ENCODE measurements at places on chromosomes 2 and 18.

DNA sequence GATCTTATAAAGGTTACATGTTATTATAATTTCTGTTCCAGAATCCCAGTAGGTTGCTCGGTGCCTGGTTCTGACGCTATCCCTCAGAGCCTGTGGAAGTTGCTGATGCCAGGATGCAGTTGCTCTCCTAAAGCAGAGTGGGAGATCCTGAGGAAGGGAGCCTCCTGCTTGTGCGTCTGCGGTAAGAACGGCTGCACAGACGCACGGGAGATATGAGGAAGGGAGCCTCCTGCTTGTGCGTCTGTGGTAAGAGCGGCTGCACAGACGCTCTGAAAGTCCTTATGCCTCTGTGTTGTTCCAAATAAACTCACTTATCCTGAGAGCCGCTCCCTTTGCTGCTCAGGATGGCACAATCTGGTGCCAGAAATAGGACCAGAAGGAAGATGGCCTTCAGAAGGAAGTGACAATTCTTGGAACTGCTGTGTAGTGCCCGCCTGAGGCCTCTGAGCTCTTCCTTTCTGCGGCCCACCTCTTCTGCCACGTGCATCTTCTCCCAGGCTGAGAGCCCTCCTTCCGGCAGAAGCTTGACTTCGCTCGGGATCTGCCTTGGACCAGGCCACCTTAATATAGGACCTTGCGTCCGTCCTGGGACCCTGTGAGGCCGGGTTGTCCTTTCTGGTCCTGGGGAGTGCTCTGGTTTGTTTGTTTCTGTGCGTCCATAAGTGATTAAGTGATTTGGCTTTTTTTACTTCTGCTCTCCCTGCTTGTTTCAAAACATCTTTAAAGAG is 89.5 kb downstream of the RTP5 start:
- no peak for DNase-seq

GRCh38 chr2:58540681-58541080 is 299.6 kb upstream of the FANCL start:
- DNase-seq: no peak

DNA sequence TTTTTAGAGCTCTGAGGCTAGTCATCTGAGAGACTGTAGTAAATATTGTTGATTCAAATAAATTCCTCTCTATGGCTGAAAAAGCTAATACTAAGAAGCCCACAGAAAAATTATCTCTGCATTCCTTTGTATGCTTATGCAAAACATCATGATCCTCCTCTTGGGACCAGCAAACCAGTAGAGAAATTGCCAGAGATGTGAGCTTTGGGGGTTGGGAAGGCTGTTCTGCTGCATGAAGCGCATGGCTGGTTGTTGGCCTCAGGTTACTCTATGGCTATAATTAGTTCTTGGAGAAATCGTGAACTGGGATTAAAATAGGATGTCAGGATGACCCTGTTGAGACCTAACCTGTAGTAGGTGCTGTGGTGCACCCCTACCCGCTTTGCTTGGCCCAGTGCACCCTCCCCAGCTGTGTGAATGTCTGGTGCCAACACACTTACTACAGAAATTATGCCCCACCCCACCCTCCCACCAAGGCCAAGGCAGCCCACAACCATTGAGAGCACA is 35.5 kb upstream of the C1D start:
- DNase-seq: no peak

GRCh38 chr2:193336781-193337180 is 1142.0 kb upstream of the TMEFF2 start:
- DNase-seq: no peak

DNA sequence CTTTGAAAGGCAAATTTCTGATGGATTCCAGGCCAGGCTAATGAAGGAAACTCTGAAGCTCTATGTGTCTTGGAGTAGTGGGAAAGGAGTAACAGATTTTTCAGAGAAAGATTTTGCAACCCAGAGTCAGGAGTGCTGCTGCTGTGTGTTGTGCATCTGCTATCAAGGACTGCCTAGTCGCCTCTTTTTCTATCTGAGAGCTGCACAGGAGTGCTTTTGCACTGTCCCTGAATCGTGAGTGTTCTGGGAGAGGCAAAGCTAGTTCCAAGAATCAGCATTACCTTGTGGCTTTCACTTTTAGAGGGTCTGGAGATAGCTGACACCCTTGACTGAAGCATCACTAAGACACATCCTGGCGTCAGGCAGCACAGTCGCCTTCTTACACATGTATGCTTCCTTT is 336.4 kb downstream of the PARD3B start:
- no peak for DNase-seq

DNA sequence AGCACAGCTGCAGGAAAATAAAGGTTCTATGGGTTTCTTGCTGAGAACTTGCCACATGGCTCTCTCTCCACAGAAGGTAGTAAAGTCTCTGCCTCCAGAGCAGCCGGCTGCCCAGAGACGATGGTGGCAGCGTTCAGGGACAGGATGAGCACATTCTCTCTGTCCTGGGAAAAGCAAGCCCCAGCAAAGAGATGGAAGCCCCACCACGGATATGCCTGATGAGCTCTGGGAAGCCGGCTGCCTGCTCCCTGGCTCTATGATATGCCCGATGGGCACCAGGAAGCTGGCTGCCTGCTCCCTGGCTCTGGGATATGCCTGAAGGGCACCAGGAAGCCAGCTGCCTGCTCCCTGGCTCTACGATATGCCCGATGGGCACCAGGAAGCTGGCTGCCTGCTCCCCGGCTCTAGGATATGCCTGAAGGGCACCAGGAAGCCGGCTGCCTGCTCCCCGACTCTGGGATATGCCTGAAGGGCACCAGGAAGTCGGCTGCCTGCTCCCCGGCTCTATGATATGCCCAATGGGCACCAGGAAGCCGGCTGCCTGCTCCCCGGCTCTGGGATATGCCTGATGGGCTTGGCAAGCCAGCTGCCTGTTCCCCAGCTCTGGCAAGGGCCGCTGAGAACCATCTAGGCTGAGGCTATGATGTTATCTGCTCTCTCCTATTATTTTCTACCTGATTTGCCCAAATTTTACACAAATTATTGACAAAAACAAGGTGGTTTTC is 21.5 kb upstream of the SNTG2 start:
- DNase-seq: no peak

DNA sequence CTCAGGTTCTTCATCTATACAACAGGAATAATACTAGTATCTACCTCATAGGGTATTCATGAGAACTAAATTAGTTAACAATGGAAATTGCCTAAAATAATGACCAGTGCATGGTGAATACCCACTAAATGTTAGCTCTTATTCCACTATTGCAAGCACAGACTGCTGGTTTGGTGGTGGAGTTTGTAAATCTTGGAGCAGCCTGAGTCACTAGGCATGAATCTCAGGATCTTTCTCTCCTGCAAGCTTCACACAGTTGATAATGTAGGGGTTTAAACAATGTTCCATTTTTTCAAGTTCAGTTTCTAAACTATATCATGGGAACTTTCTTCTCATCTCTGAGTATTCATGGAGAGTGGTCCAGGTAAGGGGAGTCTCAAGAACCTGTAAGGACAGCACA is 84.0 kb downstream of the OSR1 start:
- no peak for DNase-seq

- DNase-seq: peak; percentile 61
These were observed 50.8 kb downstream of the NCK2 start for GRCh38 chr2:105795575-105795934.

DNA sequence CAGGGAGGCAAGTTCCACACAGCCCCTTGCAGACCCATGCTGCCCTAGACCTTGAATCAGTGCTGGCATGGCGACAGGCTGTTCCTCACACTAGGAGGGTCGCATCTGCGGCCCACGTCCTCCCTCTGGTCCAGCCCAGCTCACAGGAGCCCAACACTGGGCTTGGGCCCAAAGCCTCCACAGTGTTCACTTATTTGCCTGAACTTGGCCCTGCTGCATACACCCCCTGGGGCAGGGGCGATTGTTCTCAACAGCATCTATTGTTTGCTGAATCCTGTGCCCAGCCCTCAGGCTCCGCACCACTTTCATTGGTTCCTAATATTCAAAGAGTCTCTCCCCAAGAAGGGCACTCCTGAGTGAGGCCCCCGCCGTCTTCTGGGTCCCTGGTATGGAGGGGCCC is 90.7 kb downstream of the ZBTB7C start:
- DNase-seq: peak; percentile 96

DNA sequence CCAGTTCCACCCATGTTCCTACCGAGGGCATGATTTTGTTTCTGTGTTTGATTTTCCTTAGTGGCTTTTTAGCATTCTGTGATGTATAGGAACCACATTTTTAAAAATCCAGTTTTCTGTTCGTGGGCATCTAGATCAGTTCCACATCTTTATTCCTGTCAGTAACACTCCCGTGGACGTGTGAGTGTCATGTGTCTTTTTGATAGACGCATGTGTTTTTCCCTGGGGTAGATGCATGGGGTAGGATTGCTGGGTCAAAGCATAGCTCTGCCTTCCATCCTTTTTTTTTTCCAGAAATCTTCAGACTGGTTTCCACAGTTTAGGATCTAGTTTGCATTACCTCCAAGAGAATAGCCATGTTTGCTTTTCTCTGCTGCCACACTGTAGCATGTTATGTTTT is 38.7 kb downstream of the CCDC74A start:
- DNase-seq: no peak

DNA sequence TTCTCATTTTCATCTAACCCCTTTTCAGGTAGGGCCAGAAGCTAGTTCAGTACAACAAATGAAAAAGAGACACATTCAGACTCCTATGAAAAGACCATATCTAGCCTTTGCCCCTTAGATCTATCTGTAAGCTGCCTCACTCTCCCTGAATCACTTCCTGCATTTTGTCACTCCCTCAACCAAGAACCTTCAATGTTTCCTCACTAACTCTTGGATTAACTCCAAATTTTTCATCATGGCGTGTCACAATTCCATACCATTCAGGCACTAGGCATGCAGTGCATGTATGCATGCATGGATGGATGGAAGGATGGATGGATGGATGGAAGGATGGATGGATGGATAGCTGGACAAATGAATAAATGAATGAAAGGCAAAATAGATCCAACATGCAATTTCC is 356.9 kb downstream of the TNS1 start:
- no peak for DNase-seq

GRCh38 chr2:241456546-241456945 is 51.8 kb downstream of the STK25 start:
- DNase-seq: no peak

DNA sequence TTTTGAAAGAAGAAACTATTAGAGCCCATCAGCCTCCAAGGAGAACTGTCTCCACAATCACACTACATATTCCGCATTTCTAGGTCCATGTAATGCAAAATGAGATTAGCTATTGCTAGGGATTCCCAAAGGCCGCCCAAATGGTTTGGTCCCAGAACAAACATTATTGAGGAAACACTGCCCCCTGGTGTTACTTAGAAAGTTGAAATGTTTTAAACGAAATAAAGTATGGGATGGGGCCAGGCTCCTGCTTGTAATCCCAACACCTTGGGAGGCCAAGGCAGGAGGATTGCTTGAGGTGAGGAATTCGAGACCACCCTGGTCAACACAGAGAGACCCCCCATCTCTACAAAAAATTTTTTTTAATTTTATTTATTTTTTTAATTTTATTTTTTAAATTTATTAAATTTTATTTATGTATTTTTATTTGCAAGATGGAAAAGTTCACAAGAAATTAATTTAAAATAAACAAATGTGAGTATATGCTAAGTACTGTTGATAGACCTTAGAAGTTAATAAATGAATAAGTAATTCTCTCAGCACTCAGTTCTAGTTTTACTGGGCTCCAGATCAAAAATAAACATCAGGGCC is 5.5 kb downstream of the NHEJ1 start:
- DNase-seq: peak; percentile 89

- DNase-seq: no peak
These were observed 254.7 kb downstream of the MREG start for GRCh38 chr2:215758691-215759090.

- peak; percentile 81 for DNase-seq
These were observed 3.9 kb upstream of the ERMN start for GRCh38 chr2:157329524-157329923.

DNA sequence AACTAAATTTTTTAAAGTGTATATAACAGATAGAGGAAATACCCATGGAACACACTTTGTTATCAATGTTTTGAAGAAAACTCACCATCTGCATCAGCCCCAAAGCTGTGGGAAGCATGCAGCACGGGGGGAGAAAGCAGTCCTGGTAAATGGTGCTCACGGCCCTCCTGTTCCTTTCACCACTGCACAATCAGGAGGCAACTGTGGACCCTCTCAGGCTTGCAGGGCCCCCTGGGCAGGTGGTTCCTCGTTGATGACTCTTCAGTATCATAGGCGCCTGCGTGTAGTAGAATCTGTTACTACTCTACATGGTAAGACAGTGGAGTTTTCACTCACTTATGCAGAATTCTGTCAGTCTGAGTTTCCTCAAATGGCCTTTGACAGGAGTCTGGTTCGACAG is 4.9 kb upstream of the CNDP1 start:
- no peak for DNase-seq

DNA sequence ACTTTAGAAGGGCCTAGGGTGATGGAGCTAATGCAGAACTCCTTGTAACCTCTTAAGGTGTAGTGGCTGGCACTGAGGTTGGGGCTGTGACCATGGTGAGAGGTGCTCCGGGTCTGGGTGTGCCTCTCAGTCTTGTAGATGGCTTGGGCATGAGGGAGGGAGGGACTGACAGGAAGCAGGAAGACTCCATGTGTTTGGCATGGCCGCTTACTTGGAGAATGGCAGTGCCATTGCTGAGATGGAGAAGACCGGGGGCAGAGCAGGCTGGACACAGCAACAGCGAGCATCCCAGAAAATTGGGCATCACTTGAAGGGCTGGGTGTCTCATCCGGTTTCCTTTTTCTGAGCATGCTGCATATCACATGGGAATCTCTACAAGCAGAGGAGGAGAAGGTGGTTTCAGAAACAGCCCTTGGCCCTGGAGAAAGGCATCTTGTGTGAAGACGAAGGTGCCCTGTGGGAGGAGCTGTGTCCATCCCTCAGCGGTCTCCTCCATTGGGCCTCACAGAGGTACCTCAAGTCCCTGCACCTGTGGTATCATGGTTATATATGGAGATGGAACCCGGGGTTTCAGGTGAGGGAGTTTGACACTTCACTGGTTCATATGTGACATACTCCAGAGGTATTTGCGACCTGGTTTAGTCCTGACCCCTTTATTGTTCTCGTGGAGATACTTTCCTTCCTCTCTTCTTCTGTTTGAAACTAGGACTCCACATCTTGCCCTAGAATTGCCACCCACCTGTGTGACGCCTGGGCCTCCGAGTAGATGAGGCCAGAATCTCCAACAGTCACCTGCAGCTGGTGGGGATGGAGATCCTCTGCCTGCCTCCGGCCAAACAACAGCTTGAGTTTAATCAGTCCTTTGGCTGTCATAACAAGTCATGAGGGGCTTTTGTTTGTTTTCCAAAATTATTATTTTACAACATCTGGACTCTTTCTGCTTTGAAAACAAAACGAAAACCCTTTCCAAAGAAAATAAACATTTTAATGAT is 45.6 kb downstream of the INPP4A start:
- DNase-seq: no peak

All from COR-L47 (cell line).